ENCODE measurements at places on chromosomes 1 and 21. TPM values are rescaled to one million over a fixed set of nuclear protein-coding genes. Genes with fewer than 3 reads are reported as not detected.

- H3K27me3 ChIP-seq: peaks cover 2% of the 10 kb centered on the region
- no peak for DNase-seq
- peaks cover 11% of the 10 kb centered on the region for H3K4me1 ChIP-seq
- no peak overlapping the region for H3K27ac ChIP-seq
- H3K36me3 ChIP-seq: no peaks in the 10 kb centered on the region
These were observed 28.1 kb downstream of the PTPN14 start for GRCh38 chr1:214523124-214523824.

GRCh38 chr1:55245781-55246180 lies 30.6 kb upstream of the USP24 start:
- no peaks in the 10 kb centered on the region for H3K27me3 ChIP-seq
- no peak for DNase-seq
- no peaks in the 10 kb centered on the region for H3K36me3 ChIP-seq
- no peaks in the 10 kb centered on the region for H3K4me1 ChIP-seq

DNA sequence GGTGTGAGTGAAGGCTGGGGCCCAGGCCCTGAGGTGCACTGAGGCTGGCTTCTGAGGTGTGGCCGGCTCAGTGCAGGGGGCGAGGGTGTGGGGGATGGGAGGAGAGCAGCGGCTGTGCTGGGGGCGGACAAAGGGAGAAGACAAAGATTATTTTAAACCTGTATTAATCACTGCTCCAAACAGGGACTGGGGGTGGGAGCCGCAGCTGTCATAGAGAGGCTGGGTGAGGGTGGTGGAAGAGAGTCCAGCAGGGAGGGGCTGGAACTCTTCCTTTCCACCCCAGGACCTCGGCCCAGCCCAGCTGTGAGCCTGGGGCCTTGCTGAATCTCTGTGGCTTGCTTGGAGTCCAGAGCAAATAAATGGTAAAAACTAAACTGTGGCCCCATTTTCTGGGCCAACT lies 106.9 kb downstream of the KCND3 start:
- H3K36me3 ChIP-seq: no peaks in the 10 kb centered on the region
- H3K27me3 ChIP-seq: peaks cover 18% of the 10 kb centered on the region
- DNase-seq: no peak
- no peak overlapping the region for H3K4me3 ChIP-seq

- no peaks in the 10 kb centered on the region for H3K27me3 ChIP-seq
- H3K4me3 ChIP-seq: no peak overlapping the region
- no peaks in the 10 kb centered on the region for H3K36me3 ChIP-seq
- no peak overlapping the region for H3K27ac ChIP-seq
These were observed 57.4 kb downstream of the LACTBL1 start for GRCh38 chr1:22915231-22915630.

ADAMTSL4 gene
- 0.59 TPM for total RNA-seq

GRCh38 chr21:33825915-33826314 lies 89.7 kb downstream of the ATP5PO start:
- DNase-seq: no peak
- no peaks in the 10 kb centered on the region for H3K4me1 ChIP-seq
- no peak overlapping the region for H3K4me3 ChIP-seq
- H3K36me3 ChIP-seq: no peaks in the 10 kb centered on the region

DNA sequence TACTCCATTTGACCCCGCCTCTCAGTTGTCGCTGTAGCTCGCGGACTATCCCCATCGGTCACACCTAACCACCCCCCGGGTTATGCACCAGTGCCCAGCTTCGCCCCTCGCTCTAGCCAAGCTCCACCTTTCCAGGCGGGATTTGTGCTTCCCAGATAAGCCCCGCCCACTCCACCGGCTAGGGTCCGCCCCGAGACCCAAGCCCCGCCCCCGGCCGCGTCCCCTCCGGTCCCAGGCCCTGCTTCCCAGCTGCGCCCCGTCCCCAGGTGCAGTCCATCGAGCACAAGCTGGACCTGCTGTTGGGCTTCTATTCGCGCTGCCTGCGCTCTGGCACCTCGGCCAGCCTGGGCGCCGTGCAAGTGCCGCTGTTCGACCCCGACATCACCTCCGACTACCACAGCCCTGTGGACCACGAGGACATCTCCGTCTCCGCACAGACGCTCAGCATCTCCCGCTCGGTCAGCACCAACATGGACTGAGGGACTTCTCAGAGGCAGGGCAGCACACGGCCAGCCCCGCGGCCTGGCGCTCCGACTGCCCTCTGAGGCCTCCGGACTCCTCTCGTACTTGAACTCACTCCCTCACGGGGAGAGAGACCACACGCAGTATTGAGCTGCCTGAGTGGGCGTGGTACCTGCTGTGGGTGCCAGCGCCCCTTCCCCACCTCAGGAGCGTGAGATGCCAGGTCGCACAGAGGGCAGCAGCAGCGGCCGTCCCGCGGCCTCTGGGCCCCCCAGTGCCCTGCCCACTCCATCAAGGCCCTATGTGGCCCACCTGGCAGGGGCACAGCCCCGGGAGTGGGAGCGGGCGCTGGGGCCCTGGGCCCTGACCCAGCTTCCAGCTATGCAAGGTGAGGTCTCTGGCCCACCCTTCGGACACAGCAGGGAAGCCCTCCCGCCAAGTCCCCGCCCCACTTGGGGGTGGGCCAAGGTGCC lies 23.9 kb downstream of the CITED4 start:
- peaks cover 15% of the 10 kb centered on the region for H3K4me1 ChIP-seq
- no peak overlapping the region for H3K4me3 ChIP-seq
- H3K36me3 ChIP-seq: no peaks in the 10 kb centered on the region
- no peaks in the 10 kb centered on the region for H3K27me3 ChIP-seq
- no peak for DNase-seq
- no peak overlapping the region for H3K27ac ChIP-seq

GRCh38 chr1:35598895-35599294 lies 25.8 kb downstream of the TFAP2E start:
- no peak overlapping the region for H3K4me3 ChIP-seq
- peaks cover under 1% of the 10 kb centered on the region for H3K4me1 ChIP-seq
- DNase-seq: no peak
- H3K27me3 ChIP-seq: no peaks in the 10 kb centered on the region

DNA sequence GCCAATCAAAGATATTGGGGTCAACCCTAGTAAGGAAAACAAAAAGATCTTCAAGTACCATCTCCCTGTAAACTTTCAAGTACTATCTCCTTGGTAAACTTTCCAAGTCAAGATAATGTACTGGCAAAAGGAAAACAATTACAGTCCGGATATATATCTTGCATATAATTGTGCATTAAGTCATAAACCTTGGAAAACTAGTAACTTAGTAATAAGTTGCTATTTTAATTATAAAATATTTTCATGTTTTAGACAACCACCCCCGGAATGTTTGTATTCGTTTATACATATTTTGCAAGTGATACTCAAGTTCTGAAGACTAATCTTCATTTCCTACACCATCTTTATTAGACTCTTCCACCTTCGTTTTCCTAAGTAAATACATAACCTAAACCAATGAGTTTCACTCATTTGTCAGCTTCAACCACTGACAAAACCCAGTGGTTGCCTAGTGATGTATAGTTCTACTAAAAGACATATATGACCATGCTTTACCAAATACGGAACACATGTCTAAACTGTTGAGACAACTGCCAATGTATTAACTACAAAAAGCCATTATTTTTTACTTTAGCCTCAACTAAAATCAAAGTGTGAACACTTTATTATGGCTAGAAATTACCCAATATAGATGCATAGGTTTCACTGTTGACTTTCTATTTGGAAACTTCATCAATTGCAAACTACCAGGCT lies 1.7 kb downstream of the AKT3 start:
- H3K27ac ChIP-seq: peak overlapping the region; percentile 92
- no peaks in the 10 kb centered on the region for H3K27me3 ChIP-seq
- no peak for DNase-seq
- H3K4me1 ChIP-seq: peaks cover 36% of the 10 kb centered on the region
- H3K36me3 ChIP-seq: peaks cover 1% of the 10 kb centered on the region

GRCh38 chr1:27973771-27974416 lies 14.1 kb downstream of the XKR8 start:
- H3K27ac ChIP-seq: peak overlapping the region; percentile 31
- no peak overlapping the region for H3K4me3 ChIP-seq
- H3K4me1 ChIP-seq: peaks cover 15% of the 10 kb centered on the region
- DNase-seq: no peak
- H3K36me3 ChIP-seq: peaks cover 11% of the 10 kb centered on the region

DNA sequence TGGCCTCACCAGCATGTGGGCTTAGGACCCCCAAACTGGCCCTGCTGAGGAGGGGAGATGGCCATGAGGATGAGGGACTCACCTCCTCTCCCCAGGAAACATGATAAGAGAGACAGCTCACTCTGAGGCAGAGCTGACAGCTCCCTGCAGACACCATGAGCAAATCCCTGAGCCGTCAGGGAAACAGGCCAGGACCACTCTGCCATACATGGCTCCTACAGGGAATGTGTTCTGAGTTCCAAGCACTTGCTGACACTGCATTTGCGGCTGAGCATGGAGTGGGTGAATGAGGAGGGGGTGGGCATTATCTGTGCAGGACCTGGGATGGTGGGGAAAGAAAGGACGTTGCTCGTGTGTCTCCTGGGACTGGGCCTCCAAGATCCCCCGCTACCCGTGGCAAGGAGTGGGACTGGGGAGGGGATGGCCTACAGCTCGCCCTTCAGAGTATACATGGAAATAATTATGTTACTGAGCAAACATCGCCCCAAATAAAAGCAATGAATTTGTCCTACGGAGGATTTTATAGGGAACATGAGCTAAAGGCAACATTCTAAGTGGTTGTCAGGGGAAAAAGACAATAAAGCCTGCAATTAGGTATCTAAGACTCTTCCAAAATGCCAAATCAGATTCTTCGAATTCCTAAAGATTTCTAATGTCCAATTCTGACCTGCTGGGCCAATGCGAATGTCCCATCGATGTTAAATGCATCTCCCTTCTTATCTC lies 355.9 kb upstream of the AJAP1 start:
- H3K27me3 ChIP-seq: peaks cover 2% of the 10 kb centered on the region
- no peaks in the 10 kb centered on the region for H3K4me1 ChIP-seq
- H3K4me3 ChIP-seq: no peak overlapping the region
- DNase-seq: no peak

DNA sequence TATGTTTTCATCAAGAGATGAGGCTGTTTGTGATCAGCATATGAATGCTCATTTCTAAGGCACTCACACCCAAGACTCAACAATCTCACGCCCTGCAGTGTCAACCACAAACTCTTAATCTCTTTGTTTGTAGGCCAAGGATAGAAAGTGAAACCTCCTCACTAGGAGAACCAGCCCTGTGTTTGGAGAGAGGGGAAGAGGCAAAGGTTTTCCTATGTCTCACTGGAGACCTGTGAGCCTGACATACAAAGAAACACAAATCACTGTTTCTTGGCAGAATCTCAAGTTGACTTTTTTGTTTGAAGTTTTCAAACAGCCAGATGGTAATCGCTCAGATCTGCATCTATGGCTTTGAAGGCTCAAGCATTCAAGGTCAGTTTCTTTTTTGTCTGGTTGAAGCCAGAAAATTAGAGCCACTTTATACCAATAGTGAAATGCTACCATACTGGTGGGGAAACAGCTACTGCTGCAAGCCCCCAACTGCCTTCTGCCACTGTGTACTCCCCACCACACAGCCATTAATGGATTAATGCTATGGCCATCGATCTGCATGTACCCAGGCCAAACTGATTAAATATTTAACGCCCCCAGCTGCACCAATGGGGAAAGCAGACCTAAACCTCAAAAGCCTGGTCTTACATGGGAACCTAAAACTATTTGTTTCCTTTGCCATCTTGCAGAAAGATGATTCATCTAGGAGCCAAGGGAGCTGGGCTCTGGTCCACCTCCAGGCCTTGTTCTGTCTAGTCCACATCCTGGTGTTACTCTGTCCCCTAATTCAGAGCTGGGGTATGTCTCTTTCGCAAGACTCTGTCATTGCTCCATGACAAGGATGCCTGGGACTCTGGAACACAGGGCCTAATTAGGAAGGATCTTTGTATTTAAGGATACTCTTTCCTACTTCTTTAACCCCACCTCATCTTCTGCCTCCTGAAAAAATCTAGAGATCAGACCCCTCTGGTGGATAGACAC lies 16.3 kb downstream of the PDZK1 start:
- peaks cover 22% of the 10 kb centered on the region for H3K4me1 ChIP-seq
- no peaks in the 10 kb centered on the region for H3K36me3 ChIP-seq
- peak; percentile 52 for DNase-seq
- no peak overlapping the region for H3K27ac ChIP-seq

DNA sequence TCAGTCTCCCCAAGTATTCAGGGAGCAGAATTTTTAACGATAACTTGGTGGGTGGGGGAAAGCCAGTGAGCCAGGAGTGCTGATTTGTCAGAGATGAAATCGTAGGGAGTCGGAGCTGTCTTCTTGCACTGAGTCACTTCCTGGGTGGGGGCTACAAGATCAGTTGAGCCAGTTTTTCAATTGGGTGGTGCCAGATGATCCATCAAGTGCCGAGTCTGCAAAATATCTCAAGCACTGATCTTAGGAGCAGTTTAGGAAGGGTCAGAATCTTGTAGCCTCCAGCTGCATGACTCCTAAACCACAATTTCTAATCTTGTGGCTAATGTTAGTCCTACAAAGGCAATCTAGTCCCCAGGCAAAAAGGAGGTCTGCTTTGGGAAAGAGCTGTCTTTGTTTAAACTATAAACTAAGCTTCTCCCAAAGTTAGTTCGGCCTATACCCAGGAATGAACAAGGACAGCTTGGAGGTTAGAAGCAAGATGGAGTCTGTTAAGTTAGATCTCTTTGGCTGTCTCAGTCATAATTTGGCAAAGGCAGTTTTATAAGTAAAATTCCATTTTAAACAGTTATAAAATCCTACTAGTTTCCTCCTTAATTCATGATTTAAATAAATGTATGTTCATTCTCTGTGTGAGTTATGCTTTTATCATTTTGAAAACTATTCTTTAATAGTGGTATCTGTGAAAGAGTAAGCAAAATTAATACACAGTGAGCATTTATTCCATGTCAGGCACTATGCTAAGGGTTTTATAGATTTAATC lies 51.7 kb downstream of the SLC16A1 start:
- no peak overlapping the region for H3K4me3 ChIP-seq
- no peaks in the 10 kb centered on the region for H3K27me3 ChIP-seq
- H3K27ac ChIP-seq: peak overlapping the region; percentile 83
- peaks cover 4% of the 10 kb centered on the region for H3K36me3 ChIP-seq

DNA sequence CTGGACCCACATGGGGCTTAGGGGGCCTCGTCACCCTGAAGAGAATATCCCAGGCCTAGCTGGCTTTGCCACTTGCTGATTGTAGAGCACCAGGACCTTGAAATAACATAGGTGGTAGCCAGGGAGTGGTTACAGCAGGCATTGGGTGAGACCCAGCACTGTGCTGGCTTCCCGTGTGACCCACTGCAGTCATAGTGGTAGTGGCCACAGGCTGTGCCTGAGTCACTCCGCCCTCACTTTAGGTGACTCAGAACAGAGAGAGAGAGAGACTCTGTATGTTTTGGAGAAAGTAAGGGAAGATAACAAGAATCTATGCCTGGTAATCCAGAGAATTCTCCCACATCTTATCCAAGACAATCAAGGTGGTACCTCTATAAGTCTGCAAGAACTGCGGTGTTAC lies 98.7 kb upstream of the LHX8 start:
- no peak for DNase-seq
- H3K27me3 ChIP-seq: no peaks in the 10 kb centered on the region
- no peaks in the 10 kb centered on the region for H3K4me1 ChIP-seq
